ENCODE measurements at places on chromosomes 16 and 17. TPM values are rescaled to one million over a fixed set of nuclear protein-coding genes. Genes with fewer than 3 reads are reported as not detected.

Gene RASD1
- 3.1 TPM for total RNA-seq

Gene HS3ST2
- not detected for total RNA-seq

Gene CCDC144A
- total RNA-seq, result 1.2 TPM

Gene TPSB2
- total RNA-seq, result not detected

Gene KRT27
- total RNA-seq, result 0.06 TPM

Gene CWC25
- total RNA-seq, result 21.8 TPM

Gene AXIN1
- 27.8 TPM for total RNA-seq

Gene MAP2K4
- 26.6 TPM for total RNA-seq

Gene GNGT2
- 1.1 TPM for total RNA-seq

Gene ALOX15B
- total RNA-seq, result 0.33 TPM

Gene TPSD1
- total RNA-seq, result not detected

Data from A549 treated with Hydrocortisone at 1 μM for 4 hours (cell line).